Ascending aorta (tissue), 2 donors: ENCODE measurements at places on chromosomes 11 and 22.

DNA sequence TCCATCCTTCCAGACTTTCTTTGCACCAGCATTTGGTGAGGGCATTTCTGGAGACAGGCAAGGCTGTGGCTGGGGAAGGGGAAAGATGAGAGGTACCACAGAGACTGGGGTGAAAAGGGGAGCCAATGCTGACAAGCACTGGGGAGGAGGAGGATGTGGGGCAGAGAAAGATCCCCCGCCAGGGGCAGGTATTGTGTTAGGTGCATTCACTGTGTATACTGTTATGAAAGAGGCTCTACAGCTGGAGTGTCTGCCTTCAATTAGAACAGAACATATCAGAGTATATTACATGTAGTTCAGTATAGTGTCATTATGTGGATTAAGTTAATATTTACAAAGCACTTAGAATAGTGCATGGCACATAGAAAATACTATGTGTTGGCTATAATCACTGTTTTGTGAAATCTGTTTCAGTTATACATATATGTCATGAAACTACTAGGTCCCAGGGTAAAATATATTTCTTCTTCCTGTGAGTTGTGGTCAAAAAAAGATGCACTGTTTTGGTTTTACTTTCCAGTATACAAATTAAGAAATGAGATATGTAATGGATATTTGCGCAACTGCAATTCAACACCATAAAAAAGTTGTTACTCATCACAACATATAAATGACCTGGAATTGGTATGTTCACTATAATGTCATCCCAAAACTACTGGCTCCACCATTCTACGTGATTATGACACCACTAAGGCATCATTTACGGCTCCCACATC, 8.4 kb downstream of the MSANTD2 start:
- no peak overlapping the region for H3K27ac ChIP-seq
- no peaks in the 10 kb centered on the region for H3K36me3 ChIP-seq
- DNase-seq, result no peak
- no peak overlapping the region for H3K4me3 ChIP-seq
- H3K27me3 ChIP-seq, result no peaks in the 10 kb centered on the region

GRCh38 chr22:45686004-45686403, 14.4 kb downstream of the ATXN10 start:
- no peaks in the 10 kb centered on the region for H3K27me3 ChIP-seq
- no peak for DNase-seq
- peaks cover 5% of the 10 kb centered on the region for H3K4me1 ChIP-seq
- H3K4me3 ChIP-seq, result no peak overlapping the region
- peak overlapping the region; percentile 10 for H3K27ac ChIP-seq

DNA sequence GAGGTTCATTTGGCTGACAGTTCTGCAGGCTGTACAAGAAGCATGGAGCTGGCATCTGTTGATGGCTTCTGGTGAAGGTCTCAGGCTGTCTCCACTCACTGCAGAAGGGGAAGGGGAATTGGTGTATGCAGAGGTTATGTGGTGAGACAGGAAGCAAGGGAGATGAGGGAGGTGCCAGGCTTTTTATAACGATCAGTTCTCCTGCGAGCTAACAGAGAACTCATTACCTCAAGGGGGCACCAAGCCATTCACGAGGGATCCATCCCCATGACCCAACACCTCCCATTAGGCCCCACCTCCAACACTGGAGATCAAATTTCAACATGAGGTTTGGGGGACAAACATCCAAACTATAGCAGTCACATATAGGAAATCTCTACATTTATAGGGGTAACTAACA, 38.7 kb upstream of the E2F8 start:
- H3K4me3 ChIP-seq, result no peak overlapping the region
- H3K27me3 ChIP-seq, result no peaks in the 10 kb centered on the region
- no peak for DNase-seq
- H3K36me3 ChIP-seq, result no peaks in the 10 kb centered on the region
- no peak overlapping the region for H3K27ac ChIP-seq
- H3K4me1 ChIP-seq, result no peaks in the 10 kb centered on the region

DNA sequence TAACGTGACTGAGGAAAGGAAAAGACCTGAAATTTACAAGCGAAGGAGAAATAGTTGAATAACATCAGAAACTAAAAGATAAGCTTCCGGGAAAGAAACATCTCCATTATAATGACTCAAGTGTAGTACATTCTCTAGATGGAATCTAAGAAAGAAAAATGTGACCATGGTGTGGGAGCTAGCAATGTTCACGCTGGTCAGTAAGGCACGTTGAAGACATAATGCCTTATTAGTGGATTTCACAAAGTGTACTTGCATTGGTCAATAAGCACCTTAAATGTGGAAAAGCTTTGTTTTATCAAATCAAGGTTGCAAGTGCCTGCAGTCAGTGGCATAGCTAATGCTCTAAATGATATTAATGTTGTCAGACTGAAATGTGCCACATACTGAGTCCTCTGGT, 2.8 kb upstream of the LARGE1 start:
- DNase-seq, result no peak
- H3K36me3 ChIP-seq, result no peaks in the 10 kb centered on the region
- H3K27me3 ChIP-seq, result no peaks in the 10 kb centered on the region
- peak overlapping the region; percentile 94 for H3K4me3 ChIP-seq
- H3K4me1 ChIP-seq, result peaks cover 13% of the 10 kb centered on the region
- H3K27ac ChIP-seq, result peak overlapping the region; percentile 75

GRCh38 chr11:121372671-121373429, 79.3 kb upstream of the SORL1 start:
- no peaks in the 10 kb centered on the region for H3K36me3 ChIP-seq
- no peak overlapping the region for H3K4me3 ChIP-seq
- H3K4me1 ChIP-seq, result no peaks in the 10 kb centered on the region
- DNase-seq, result no peak

GRCh38 chr22:30413745-30414524, 11.6 kb upstream of the MTFP1 start:
- no peaks in the 10 kb centered on the region for H3K27me3 ChIP-seq
- no peak for DNase-seq
- H3K4me3 ChIP-seq, result no peak overlapping the region
- H3K36me3 ChIP-seq, result peaks cover 25% of the 10 kb centered on the region
- H3K4me1 ChIP-seq, result no peaks in the 10 kb centered on the region
- H3K27ac ChIP-seq, result no peak overlapping the region

- H3K36me3 ChIP-seq, result no peaks in the 10 kb centered on the region
- H3K4me1 ChIP-seq, result no peaks in the 10 kb centered on the region
- no peaks in the 10 kb centered on the region for H3K27me3 ChIP-seq
- no peak overlapping the region for H3K4me3 ChIP-seq
Observed at GRCh38 chr11:68150037-68150436, 28.8 kb upstream of the CHKA start.

- H3K4me1 ChIP-seq, result no peaks in the 10 kb centered on the region
- no peak for DNase-seq
- H3K36me3 ChIP-seq, result no peaks in the 10 kb centered on the region
- no peak overlapping the region for H3K4me3 ChIP-seq
- no peaks in the 10 kb centered on the region for H3K27me3 ChIP-seq
Observed at GRCh38 chr11:119798656-119799055, 69.7 kb upstream of the NECTIN1 start.

- no peak for DNase-seq
- H3K36me3 ChIP-seq, result peaks cover 24% of the 10 kb centered on the region
- H3K4me3 ChIP-seq, result peak overlapping the region; percentile 49
- peaks cover 32% of the 10 kb centered on the region for H3K4me1 ChIP-seq
- no peaks in the 10 kb centered on the region for H3K27me3 ChIP-seq
- H3K27ac ChIP-seq, result no peak overlapping the region
Observed at GRCh38 chr22:50272044-50272802, 2.0 kb upstream of the MAPK11 start.

DNA sequence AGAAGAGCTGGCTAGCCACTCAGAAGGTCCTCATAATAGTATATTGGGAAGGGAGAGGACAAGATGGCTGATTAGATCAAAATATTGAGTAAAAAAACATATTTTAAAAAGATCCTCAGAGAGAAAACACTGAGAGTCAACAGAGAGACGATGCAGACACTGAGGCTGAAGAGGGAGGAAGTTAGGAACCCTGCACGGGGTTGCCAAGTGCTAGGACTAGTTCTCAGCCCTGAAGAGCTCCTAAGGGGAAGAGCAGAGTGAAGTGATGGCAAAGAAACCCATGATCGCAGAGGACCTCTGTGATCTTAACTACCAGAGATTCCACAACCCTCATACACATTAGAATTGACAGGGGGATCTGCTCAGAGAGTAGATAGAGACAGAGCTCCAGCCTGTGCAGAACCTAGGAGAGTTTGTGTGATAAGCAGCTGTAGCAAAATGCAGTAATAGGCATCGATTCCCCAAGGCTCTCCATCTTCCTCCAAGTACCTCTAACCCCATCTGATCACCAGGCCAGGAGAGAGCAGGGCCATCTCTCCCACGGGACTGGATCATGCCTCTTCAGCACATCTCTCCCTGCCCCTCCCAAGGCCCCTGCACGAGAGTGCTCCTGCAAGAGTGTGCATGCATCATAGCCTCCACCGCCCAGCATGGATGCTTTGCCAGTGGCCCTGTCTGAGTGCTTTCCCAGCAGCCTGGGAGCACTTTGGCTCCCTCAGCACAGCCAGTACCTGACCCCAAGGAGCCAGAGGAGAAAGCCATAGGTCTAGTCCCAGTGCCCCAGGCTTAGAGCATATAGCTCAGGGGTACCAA, 41.2 kb upstream of the ARL14EP start:
- no peaks in the 10 kb centered on the region for H3K4me1 ChIP-seq
- no peak overlapping the region for H3K27ac ChIP-seq
- no peaks in the 10 kb centered on the region for H3K36me3 ChIP-seq
- H3K4me3 ChIP-seq, result no peak overlapping the region

DNA sequence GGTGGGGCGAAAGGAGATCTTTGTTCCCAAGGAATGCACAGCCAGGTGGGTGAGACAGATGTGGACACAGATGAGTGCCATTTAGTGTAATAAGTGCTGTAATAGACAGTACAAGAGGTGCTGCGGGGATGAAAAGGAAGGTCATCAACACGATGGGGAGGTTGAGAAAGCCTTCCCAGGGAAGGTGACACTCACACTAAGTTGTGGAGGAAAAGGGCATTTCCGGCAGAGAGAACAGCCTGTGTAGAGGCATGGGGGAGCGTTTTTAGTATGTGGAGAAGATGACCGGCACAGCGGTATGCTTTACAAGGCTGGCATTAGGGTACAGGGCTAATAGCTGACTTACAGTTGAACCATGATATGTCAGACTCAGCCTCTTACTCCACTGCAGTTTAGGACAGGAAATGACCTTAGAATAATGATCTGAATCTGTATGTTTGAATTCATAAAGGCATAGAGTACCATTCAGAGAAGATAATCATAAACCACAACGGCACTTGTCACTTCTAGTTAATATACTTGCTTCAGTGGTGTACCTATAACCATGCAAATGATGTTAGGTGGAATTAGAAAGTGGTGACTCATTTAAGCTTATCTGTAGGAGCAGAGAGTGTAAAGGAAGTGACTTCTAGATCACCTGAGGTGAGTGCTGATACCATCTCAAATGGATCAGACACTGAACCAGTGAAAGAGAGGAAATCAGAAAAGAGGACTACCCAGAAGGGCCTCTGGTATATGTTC, 60.6 kb downstream of the FAM83F start:
- no peaks in the 10 kb centered on the region for H3K36me3 ChIP-seq
- DNase-seq, result no peak
- no peaks in the 10 kb centered on the region for H3K27me3 ChIP-seq
- no peak overlapping the region for H3K4me3 ChIP-seq
- no peak overlapping the region for H3K27ac ChIP-seq

DNA sequence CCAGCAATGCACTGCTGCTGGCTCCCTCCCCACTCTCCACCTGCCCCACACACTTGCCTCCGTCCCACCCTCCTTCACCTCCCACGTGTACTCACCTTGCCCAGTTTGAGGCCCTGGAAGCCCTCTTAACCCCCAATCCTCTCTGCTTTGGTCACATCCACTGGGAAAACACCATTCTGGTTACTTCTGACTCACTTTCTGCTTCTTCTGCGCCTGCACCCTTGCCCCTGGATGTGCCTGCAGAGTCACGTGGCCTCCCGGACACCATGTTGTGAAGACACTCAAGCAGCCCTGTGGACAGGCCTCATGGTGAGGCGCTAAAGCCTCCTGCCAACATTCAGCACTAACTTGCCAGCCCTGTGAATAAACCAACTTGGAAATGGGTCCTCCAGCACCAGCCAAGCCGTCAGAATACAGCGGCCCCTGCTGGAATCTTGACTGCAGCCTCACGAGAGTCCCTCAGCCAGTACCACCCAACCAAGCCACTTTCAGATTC, 2.6 kb upstream of the NAALADL1 start:
- no peak overlapping the region for H3K27ac ChIP-seq
- no peak for DNase-seq
- no peaks in the 10 kb centered on the region for H3K27me3 ChIP-seq
- no peaks in the 10 kb centered on the region for H3K36me3 ChIP-seq
- no peaks in the 10 kb centered on the region for H3K4me1 ChIP-seq

DNA sequence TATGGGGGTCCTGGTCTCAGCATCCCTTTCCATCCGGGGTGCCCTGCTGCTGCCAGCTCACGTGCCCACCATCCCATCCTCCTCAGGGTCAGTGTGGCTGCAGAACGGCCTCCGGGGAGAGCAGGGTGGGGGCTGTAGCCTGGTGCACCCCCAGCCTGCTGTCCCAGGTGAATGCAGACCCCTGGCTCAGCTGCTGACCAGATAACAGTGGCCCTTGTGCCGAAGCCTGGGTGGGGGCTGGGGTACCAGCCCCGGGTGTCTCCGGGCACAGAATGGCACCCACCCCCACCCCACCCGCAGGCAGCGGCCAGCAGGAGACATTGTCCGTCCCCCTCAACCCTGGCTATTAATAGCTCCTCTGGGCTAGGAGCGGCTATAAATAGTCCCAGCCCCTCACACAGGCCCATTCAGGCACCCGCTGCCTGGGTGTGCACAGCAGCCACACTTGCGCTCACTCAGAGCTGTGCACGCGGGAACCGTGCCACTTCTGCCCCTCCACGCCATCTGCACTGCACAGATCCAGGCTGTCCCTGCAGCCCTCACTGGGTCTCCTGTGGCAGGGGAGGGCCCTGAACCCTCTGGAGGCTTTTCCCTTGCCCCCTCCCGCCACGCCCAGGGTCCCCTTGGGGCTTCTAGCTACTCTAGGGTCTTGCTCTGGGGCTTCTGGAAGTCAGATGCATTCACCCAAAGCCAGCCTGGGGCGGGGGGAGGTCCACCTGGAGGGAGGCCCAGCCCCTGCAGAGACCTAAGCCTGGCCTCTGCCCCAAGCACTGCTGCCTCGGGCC, 18.7 kb downstream of the CRELD2 start:
- no peak overlapping the region for H3K4me3 ChIP-seq
- peak overlapping the region; percentile 98 for H3K27ac ChIP-seq
- peaks cover 15% of the 10 kb centered on the region for H3K4me1 ChIP-seq
- no peaks in the 10 kb centered on the region for H3K27me3 ChIP-seq
